ENCODE measurements at places on chromosomes 4 and X.

- no peak for DNase-seq
Measured at GRCh38 chr4:53522334-53522733, 69.0 kb downstream of the LNX1 start.

GRCh38 chr4:93814722-93815121 lies 13.8 kb upstream of the ATOH1 start:
- DNase-seq = no peak

- DNase-seq = no peak
Measured at GRCh38 chrX:55716937-55717336, 612 bp upstream of the RRAGB start.

- DNase-seq = peak; percentile 22
Measured at GRCh38 chr4:77385124-77385969, 220.3 kb upstream of the CXCL13 start.

GRCh38 chrX:46204721-46205422 lies 340.3 kb downstream of the ZNF674 start:
- no peak for DNase-seq

DNA sequence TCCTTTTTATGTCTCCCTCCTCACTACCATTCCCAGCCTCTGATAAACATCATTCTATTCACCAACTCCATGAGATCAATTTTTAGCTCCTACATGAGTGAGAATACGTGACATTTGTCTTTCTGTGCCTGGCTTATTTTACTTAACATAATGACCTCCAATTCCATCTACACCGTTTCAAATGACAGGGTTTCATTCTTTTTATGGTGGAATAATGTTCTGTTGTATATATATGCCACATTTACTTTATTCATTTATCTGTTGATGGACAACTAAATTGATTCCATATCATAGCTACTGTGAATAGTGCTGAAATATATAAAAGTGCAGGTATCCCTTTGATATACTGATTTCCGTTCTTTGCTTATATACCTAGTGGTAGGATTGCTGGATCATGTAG lies 503.9 kb downstream of the SMARCA1 start:
- DNase-seq = no peak

DNA sequence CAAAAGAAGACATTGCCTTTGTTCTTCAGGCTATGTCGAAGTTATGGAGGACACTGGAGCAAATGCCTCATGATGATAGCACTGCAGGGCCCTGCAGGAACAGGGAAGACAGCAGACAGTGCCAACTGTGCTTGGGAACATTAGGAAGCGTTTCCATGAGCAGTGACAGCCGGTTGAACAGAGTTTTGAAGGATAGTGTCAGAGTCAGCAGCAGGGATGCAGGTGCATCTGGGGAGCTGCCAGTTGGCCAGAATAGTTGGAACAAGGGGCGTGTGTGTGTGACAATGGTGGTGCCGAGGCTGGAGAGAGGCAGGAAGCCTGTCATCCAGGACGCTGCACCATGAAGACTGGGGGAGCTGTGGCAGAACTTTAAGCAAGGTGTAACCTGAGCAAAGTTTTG lies 88.6 kb downstream of the SHROOM3 start:
- DNase-seq = no peak
